Articular chondrocyte of knee joint (primary cell): ENCODE measurements at places on chromosomes 1 and 21. TPM values are rescaled to one million over a fixed set of nuclear protein-coding genes. Genes with fewer than 3 reads are reported as not detected.

The TNFRSF1B gene
- total RNA-seq, result 23.6 and 30.3 TPM in 2 replicates

The CHAF1B gene
- 4.1 TPM in 2 replicates for total RNA-seq

The C1orf141 gene
- total RNA-seq, result not detected in 2 replicates

The KPRP gene
- not detected in 2 replicates for total RNA-seq

The TMEM52 gene
- 0.39 TPM in 1 of 2 replicates, not detected in the other for total RNA-seq

The SMPDL3B gene
- total RNA-seq, result not detected in 2 replicates

The LYPD8 gene
- not detected in 2 replicates for total RNA-seq

The C1orf167 gene
- 0.43 and 0.52 TPM in 2 replicates for total RNA-seq

The TIE1 gene
- total RNA-seq, result 1.3 and 1.6 TPM in 2 replicates
